Activated T-helper 1 cell treated with anti-CD3 and anti-CD28 coated beads, Interleukin-12 subunit alpha, Interleukin-12 subunit beta, Interleukin-2, Interleukin-4 antibody, amounts not matched to agents 30 ng/mL and 10 ng/mL and 1 ng/mL, durations not matched to agents 14 hours and 24 hours and 36 hours (primary cell): ENCODE measurements at places on chromosomes 11 and 22. TPM values are rescaled to one million over a fixed set of nuclear protein-coding genes. Genes with fewer than 3 reads are reported as not detected.

Gene TSPAN18
- total RNA-seq, result 1.7 and 2.0 TPM in 2 replicates

Gene FRMD8
- 40.5 and 42.3 TPM in 2 replicates for total RNA-seq

Gene OR5P2
- total RNA-seq, result not detected in 2 replicates

Gene BBOX1
- total RNA-seq, result not detected in 2 replicates

Gene GLYATL1
- not detected in 2 replicates for total RNA-seq

Gene MYOD1
- total RNA-seq, result not detected in 2 replicates

Gene C11orf91
- total RNA-seq, result 0.23 TPM in 1 of 2 replicates, not detected in the other

GRCh38 chr22:21009638-21010425, 5.1 kb upstream of the P2RX6 start:
- DNase-seq, result no peak

GRCh38 chr11:33480626-33481025, 220.0 kb downstream of the C11orf91 start:
- DNase-seq, result no peak

DNA sequence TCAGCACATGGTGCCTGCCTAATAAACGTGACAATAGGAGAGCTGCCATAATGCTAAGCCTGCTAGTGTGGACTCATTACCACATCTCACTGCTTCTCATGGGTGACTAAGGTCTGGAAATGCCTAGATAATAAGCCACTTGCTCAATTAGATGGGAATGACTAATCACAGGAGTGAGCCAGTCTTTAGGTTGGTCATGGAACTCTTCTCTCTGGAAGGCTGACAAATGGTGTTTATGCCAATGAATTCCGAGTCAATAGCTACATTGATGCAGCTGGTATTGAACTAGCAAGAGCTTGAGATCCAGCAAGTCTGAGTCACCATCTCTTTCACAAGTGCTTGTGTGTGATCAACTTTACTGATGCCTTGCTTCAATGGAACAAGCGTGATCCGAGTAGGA, 334.9 kb downstream of the OPCML start:
- no peak for DNase-seq

DNA sequence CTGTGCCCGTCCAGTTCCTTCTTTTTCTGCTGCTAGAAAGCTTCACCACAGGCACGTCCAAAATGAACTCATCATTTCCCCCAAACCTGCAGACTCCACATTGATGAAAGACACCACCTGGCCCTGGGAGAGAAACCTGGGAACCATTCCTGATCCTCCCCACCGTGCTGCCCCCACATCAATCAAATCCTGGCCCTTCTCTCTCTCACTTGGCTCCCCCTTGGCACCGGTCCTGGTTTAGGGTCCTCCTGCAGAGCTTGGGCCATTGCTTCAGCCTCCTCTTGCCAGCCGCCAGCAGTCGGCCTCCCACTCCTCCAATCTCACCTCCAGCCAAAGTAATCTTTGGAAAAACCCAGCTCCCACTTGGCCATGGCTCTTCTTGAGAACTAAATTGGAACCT, 38.5 kb downstream of the RIBC2 start:
- DNase-seq, result no peak

- DNase-seq, result no peak
Measured at GRCh38 chr11:67160872-67161783, 42.1 kb downstream of the KDM2A start.

GRCh38 chr22:20423008-20423905, 14.4 kb downstream of the SCARF2 start:
- DNase-seq, result no peak

GRCh38 chr11:113874581-113875233, 665 bp downstream of the USP28 start:
- no peak for DNase-seq

- DNase-seq, result no peak
Measured at GRCh38 chr11:88494848-88495247, 157.3 kb upstream of the CTSC start.

DNA sequence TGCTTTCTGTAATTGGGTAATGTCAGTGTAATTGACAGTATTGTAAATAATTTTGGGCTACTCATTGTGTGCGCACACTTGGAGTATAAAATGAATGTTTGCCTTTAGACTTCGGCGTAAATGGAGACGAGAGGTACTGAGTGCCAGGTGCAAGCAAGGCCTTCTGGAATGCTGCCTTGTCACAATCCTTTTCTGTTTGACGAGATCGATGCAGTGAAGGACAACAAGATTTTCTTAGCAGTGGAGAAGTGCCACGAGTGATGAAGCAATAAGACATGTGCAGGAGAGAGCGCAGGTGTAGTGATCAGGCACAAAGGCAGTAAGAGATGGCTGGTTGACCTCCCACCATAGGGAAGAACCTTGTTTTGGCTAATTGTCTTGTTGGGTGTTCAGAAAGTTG, 67.5 kb downstream of the DDX10 start:
- no peak for DNase-seq

DNA sequence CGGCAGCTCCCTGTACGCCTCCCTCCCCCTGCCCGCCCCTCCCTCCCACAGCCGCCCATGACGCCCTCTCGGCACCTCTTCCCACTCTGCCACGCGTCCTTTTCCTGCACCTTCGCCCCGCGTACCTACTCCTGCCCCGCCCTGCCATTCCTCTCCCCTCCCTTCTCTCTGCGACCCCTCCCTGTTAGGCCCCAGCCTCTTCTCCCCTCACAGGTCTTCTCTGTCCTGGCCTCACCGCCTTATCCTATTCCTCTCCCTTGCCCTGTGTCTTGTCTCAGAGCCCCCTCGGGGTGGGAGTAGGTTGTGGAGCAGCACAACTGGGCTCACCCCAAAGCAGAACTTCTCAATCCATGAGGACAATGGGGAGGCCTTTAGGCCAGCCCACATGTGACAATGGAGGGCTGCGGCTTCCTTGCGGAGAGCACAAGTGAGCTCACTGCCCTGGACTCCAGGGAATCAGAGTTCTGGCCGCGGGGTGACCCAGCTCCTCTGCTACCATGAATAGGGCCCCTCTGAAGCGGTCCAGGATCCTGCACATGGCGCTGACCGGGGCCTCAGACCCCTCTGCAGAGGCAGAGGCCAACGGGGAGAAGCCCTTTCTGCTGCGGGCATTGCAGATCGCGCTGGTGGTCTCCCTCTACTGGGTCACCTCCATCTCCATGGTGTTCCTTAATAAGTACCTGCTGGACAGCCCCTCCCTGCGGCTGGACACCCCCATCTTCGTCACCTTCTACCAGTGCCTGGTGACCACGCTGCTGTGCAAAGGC, 539 bp downstream of the SLC35C1 start:
- DNase-seq, result no peak

DNA sequence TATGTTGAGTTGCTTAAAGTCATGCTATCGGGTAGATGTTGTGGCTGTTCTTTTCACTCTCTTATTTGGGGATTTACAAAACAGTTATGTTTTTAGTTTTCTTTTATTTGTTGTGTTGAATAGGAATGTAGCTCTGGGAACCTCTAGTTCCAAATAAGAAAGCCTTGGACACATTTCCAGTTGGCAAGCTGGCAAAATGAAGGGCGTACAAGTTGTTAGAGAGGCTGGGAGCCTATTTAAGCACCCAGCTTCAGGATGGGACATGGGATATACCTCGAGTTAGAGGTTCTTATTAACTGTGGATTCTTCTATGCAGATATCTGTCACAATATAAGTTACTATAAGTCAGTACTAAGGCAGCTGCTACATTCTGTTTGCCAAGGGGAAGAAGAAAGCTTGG, 22.8 kb downstream of the PPARA start:
- no peak for DNase-seq

DNA sequence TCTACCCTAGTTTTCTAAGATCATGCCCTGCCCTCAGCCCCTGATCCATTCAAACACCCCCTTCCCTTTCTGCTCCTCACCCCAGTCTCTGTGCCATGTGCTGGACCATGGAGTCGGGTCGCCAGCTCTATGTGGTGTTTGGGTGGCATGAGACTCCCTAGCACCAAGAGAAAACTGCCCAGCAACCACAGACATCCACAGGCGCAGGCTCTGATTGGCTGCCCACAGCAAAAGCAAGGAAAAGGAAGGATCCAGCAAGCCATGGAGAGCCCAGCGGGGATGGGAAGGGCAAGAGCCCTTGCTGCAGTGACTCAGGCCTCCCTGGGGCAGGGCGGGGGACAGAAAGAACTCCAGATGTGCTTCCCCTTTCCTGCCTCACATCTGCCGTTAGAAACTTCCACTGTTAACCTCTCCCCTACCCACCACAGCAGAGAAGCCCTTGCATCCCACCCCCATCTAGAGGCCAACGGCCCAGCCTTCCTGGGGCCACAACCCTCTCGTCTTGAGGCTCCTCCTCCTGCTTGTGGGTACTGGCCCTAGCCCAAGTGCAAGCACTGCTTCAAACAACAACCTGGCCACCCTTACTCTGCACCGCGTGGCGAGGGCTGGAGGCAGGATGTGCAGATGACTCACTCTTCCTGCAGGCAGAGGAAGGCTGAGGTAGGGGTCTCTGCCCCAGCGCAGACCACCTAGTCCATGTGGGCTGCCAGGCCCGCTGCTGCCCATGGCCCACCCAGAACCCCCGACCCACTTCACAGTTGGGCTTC, 9.7 kb upstream of the AHNAK start:
- peak; percentile 87 for DNase-seq

DNA sequence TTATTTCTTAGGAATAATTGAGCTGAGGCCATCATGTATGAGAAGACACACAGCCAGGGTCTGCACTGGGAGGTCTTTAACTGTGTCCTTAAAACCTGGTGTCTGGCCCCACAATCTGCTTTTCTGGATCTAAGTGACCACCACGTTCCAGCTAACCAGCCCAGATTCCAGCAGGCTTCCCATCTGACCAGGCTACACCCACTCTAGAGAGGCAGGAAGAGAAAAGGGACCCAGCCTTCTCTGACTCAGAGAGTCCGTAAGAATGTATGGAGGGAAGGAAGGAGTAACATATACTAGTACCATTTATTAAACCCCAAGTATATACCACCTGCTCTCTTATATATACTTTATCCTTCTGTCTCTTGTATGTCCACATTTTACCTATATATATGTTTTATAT, 80.1 kb downstream of the LDLRAD3 start:
- no peak for DNase-seq

- DNase-seq, result no peak
Measured at GRCh38 chr11:114058026-114058706, 1.3 kb upstream of the ZBTB16 start.

DNA sequence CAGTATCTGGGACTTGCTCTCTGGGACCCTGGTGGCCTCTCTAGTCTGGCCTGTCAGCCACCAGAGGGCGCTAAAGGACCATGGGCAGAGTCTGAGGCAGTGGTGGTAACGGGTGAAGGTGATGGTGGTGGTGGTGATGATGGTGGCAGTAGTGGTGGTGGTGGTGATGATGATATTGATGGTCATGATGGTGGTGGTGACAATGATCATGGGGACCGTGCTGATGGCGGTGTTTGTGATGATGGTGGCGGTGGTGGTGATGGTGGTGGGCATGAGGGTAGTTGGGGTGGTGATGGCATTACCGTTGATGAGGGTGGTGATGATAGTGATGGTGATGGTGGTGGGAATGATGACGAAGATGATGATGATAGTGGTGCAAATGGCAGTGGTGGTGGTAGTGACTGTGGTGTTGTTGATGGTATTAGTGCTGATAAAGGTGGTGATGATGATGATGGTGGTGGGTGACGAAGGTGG, 16.0 kb downstream of the TRPM5 start:
- peak; percentile 67 for DNase-seq

GRCh38 chr22:27750584-27751265, 50.8 kb downstream of the MN1 start:
- no peak for DNase-seq

- no peak for DNase-seq
Measured at GRCh38 chr11:1486054-1486825, at the start of gene MOB2. Gene MOB2 (minus strand): TSS chr11:1486779. CDS start chr11:1486556, 223 bp downstream.

DNA sequence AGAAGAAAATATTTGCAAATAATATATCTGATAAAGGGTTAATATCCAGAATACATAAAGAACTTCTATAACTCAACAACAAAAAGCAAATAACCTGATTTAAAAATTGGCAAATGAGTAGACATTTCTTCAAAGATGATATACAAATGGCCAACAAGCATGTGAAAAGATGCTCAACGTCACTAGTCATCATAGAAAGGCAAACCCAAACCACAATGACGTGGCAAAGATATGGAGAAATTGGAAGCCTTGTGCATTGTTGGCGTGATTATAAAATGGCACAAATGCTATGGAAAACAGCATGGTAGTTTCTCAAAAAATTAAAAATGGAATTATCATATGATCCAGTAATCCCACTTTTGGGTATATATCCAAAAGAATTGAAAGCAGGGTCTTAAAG, 466.3 kb downstream of the TBC1D22A start:
- DNase-seq, result no peak

DNA sequence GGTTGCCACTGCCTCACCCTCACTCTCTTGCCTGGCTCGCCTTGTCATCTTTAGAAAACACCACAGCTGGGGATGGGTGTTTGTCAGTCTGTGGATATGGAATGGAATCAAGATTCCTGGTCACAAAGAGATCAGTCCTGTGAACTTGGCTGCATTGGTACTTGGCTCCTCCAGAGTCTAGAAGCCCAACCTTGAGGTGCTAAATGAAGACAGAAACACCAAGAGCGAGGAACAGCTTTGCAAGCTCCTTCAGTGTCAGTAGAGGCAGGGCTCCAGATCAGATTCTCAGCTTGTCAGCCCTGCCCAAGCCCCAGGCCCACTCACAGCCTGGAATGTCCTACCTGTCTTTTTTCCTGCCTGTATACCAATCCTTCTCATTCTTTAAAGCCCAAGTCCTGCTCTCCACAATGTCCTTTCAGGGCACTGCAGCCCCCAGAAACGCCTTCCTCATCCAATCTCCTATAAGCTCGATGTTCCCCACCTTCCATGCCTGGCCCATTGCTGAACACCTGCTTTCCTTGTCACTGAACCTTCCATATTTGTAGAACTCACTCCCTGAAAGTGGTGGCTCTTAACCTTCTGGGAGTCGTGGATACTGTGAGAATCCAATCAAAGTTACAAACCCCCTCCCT, 188.9 kb downstream of the BCR start:
- no peak for DNase-seq

GRCh38 chr22:19755722-19756287, 4.8 kb upstream of the TBX1 start:
- DNase-seq, result no peak

DNA sequence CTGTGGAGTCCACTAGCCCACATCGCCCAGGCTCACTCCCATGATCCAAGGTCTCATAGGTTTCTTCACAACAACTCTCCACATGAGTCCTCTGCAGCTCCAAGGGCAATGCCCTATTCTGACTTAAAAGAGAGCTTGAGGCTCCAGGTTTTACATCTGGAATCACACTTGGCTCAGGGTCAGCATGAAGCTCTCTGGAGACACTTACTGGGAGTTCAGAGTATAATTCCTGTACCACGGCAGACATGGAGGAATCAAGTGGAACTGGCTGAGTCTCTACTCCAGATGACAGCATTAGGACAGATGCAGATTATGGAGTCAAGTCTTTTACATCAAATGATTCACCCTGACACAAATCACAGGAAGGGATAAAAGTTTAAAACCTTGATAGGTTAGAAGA, 11.4 kb downstream of the PRR14L start:
- DNase-seq, result no peak

GRCh38 chr11:11898648-11899047, 56.9 kb downstream of the USP47 start:
- no peak for DNase-seq

- no peak for DNase-seq
Measured at GRCh38 chr22:31122532-31123291, at the start of gene INPP5J. Gene INPP5J (plus strand): TSS chr22:31122966. CDS start chr22:31123015, 49 bp downstream.

- no peak for DNase-seq
Measured at GRCh38 chr22:46002757-46003270, 25.9 kb upstream of the WNT7B start.

- DNase-seq, result no peak
Measured at GRCh38 chr11:69094915-69095290, 46.2 kb downstream of the TPCN2 start.
